Kidney capillary endothelial cell (primary cell): ENCODE measurements at places on chromosomes 16 and 17.

DNA sequence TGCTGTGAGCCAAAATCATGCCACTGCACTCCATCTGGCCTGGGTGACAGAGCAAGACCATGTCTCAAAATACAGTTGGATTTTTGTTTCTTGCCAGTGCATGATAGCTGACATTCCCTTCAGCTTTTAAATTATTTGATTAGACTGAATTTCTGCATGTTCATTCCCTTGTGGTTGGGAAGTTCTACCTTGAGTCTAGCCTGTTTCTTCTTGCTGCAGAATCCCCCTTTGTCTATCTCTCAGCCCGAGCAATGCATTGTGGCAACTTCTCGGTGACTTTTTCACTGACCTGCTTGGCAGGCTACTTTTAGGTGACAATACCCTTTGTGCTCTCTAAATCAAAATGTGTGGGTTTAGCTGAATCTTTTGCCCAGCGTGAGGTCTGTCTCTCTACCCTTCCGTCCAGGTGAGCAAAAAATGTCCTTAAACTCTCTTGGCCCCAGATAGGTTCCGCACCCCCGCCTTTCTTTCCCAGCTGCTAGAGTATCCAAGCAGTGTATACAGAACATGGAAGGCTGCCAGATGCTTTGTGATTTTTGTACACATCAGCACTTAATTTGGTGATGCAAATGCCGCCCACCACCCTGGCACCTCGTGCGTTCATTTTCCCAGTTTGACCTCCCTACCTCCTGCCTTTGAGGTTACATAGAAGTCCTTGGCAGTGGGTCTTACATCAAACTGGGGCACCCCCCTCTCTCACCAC lies 130.2 kb downstream of the ABCC6 start:
- no peak for DNase-seq

- no peak for DNase-seq
Observed at GRCh38 chr16:14187517-14188338, 116.6 kb downstream of the MRTFB start.

DNA sequence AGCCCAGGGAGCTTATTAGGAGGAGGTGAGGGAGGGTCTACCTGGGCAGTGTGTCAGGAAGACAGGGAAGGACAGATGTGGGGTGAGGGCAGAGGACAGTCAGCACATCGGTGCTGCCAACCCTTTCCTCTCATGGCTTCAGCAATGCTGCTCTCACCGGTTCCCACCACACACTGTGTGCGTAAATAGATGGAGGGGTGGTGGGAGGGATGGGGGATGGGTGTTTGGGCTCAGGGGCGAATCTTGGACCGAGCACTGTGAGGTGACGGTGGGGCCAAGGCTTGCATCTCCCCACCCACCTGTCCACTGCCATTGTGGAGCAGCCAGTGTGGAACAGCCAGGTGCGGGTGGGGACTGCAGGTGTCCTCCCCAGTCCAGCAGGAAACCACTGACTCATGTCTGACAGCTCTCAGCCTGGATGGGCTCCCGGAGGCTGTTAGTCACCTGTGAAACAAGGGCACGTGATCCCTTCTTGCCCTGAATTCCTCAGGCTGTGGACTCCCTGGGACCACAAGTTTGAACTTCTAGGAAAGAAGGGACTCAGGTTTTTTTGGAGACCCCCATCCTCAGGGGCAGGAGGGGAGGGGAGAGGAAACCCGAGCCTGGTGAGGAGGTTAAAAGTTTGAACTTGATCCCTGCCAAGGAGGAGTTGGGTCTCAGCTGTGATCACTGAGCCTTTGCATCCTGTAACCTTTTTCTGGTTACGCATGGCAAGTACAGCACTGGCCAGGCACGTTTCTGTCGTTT lies 42.7 kb upstream of the SMPD3 start:
- DNase-seq = no peak

GRCh38 chr16:88561485-88562359 lies 8.5 kb upstream of the ZC3H18 start:
- peak; percentile 38 for DNase-seq

GRCh38 chr17:68314916-68315535 lies 23.7 kb downstream of the ARSG start:
- DNase-seq = no peak

GRCh38 chr17:79241616-79242015 lies 167.0 kb downstream of the ENGASE start:
- DNase-seq = no peak

DNA sequence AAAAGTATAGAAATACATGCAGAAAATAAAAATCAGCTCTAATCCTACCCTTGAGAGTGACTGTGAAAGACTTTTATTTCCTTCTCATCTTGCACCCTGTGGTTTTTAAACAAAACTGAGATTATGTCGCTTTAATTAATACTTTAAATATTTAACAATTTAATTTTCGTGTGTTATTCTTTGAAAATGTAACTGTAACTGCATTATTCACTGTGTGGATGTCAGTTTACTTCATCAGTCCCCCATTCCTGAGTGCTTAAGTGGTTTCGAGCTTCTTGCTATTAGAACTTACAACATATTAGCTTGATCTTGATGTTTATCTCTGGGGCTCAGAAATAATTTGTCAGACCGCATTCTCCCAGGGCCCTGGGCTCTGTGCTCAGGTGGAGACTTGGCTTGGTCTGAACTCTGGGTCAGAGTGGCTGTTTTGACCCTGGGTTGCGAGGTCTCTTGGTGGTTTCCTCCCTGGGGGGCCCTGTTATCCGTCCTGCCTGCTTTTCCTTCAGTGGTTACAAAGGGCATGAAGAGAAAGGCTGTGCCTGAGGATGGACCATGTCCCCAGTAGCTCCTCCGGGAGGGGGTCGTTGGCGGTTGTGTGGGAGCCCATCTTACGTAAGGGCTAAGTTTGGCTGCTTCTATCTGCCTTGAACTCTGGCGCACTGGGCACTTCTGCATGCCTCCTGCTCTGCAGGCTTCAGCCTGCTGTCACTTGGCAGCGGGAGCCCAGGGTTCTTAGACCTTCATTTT lies 25.7 kb downstream of the AKAP1 start:
- DNase-seq = no peak

DNA sequence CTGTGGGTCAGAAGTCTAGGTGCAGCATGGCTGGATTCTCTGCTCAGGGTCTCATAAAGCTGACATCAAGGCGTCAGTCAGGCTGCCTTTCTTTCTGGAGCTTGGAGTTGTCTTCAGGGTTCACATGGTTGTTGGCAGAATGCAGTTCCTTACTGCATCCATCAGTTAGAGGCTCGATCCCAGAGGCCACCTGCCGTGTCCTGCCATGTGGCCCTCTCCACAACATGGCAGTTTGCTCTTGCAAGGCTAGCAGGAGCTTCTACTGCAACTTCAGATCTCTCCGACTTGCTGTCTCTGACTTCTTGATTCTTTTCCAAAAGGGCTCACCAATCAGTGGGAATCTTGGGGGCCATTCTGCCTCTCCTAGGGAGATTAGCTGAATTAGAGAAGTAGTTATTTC lies 11.9 kb downstream of the PITPNC1 start:
- DNase-seq = no peak
